Subcutaneous preadipocyte (primary cell): ENCODE measurements at places on chromosomes 3 and 15. TPM values are rescaled to one million over a fixed set of nuclear protein-coding genes. Genes with fewer than 3 reads are reported as not detected.

The FYTTD1 gene
- 26.8 and 27.4 TPM in 2 replicates for total RNA-seq

The GOLGA6D gene
- not detected in 2 replicates for total RNA-seq

The SCG5 gene
- total RNA-seq = 1.4 and 1.8 TPM in 2 replicates

The GOLGA6A gene
- total RNA-seq = not detected in 2 replicates

The RYR3 gene
- total RNA-seq = under 0.01 TPM in 1 of 2 replicates, not detected in the other
